Fibroblast of skin of scalp (primary cell): ENCODE measurements at places on chromosomes 1 and 21.
A peak's percentile ranks its signal among the peaks of the same experiment; 100 is the strongest.

- DNase-seq = no peak
Observed at GRCh38 chr1:70922196-70922595, 125.4 kb downstream of the PTGER3 start.

- peak; percentile 50 for DNase-seq
Observed at GRCh38 chr1:99268021-99268420, 3.7 kb downstream of the PLPPR4 start.

DNA sequence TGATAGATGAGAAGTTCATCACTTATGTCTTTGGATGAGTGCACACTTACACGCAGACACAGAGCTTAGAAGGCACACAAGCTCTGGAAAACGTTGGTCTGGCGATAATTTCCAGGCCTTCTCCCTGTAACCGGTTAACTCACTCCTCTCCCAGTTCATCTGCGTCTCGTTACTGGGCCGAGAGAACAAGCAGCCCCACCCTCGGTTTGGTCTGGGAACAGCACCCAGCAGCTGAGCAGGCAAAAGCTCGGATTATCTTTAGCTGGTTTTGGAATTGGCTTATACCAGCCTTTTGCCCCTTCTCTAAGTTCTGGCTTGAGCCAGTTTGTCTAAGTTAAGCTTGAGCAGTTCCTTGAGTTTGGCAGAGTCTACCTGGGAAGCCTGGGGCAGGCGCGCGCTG is 27.3 kb upstream of the COL6A1 start:
- DNase-seq = peak; percentile 63

- DNase-seq = no peak
Observed at GRCh38 chr1:36872858-36873257, 161.5 kb downstream of the GRIK3 start.

DNA sequence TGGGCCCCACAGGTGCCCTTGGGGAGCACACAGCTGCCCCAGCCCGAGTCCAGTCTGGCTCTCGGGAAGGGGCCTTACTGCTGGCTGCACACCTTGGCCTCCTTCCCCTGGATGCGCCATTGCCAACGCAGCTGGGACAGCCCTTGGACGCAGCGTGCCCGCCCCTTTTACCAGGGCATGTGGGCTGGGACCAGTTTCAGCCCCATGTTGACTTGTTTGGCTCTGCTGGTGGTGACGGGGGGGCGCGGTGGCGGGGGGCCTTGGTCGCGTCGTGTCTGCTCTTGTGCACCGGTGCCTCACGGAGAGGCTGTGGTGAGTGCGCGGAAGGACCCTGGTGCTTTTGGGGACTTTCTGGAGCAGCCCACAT is 19.6 kb downstream of the SKI start:
- no peak for DNase-seq

DNA sequence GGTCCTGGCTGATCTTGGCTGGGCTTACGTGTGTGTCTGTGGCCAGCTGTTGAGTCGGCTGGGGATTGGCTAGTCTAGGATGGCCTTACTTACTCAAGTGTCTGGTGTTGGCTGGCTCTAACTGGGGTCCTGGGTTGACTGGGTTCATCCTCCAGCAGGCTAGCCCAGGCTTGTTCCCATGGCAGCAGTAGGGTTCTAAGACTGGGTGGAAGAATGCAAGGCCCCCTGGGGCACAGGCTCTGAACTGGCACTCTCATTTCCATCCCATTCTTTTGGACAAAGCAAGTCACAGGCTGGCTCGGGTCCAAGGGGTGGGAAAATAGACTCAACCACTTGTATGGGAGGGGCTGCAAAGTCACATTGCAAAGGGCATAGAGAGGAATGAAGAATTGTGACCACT is 7.9 kb upstream of the OPRD1 start:
- DNase-seq = no peak

GRCh38 chr1:98002288-98002687 is 81.5 kb upstream of the DPYD start:
- no peak for DNase-seq

DNA sequence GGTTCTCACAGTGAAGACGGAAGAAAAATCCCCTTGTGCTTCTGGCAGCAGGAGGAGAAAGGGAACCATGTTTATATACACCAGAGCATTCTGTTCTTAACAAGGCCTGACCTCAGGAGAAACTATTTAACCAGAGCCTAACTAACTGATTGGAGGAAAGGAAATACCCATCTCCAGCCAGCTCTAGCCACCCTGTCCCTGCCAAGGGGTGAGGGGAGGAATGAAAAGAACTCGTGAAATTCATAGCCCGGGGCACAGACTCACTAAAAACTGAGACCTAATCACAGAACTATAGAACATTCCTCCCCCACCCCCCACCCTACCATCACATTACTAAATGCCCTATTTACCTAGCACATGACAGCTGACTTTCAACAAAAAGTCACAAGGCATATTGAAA is 65.0 kb downstream of the KCNH1 start:
- peak; percentile 40 for DNase-seq

DNA sequence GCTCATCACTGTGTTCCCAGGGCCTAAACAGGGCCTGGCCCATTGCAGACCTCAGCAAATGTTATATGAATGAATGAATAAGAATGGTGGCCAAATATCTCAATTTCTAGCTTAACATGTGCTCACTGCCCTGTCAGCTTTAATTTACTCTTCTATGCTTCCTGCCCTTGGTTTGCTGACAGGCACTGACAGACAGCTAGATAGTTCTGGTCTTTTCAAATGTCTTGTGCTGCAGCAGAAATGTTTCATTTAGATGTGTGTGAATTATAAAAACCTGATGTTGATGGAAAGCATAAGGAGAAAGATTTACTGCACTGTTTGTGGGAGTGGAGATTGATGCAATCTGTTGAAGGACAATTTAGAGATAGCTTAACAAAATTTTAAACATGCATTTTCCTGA is 48.9 kb downstream of the LPAR3 start:
- DNase-seq = no peak

- DNase-seq = no peak
Observed at GRCh38 chr1:96076589-96076988, 645.0 kb upstream of the PTBP2 start.

DNA sequence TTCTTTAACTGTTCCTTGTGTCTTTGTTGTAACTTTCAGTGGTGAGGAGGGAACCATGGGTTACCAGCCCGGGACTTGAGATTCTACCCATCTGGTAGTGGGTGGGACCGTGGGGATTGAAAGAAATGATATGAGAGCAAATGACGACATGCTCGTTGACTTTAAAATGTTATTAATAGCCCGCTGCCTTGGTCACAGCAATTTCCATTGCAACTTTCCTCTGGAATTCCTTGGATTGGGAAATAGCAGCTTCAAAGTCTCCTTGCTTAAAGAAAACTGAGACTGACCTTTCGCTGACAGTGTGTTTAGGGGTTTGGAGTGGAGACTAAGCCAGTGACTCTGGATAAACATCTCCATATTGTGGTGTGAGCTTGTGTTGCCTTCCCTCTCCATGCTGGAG is 44.2 kb upstream of the MARK1 start:
- DNase-seq = no peak

DNA sequence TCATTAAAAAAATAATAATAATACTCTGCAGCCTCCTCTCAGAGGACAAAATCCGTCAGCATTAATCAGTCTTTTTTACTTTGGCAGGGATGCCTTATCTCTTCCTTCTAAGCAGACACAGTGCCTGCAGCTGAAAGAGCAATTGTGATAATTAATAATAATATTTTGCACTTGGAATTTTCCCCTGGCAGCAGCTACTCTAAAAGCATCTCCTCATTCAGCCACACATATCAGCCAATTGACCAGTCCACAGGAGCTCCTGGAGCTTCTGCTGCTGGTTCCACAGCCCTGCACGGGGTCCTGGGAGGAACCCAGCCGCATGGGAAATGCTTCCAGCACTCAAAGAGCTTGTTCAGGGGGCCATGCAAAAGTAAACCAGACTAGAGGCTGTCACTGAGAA is 31.0 kb upstream of the VWA5B1 start:
- DNase-seq = no peak

GRCh38 chr1:3831689-3832088 is 25.3 kb downstream of the CEP104 start:
- no peak for DNase-seq

DNA sequence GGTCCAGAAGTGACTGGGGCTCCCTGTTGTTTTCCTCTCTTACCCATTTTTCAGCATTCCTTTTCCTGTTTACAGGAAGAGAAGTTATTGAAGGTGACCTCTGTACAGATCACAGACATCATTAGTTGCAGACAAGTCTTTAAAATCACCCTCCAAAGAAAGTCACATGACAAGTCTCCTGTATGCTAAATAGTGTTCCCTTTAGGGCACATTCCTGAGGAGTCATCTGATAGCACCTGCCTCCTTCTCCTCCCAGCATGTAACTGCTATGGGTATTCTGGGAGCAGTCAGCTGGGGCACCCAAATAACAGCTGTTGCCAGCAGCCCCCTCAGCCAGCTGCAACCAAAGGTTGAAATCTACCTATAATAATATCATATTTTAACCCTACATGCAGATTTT is 200.6 kb downstream of the PTGER3 start:
- no peak for DNase-seq

GRCh38 chr1:25673962-25674806 is 57.6 kb downstream of the MAN1C1 start:
- no peak for DNase-seq

- DNase-seq = peak; percentile 64
Observed at GRCh38 chr1:55725378-55725777, 510.2 kb upstream of the USP24 start.

DNA sequence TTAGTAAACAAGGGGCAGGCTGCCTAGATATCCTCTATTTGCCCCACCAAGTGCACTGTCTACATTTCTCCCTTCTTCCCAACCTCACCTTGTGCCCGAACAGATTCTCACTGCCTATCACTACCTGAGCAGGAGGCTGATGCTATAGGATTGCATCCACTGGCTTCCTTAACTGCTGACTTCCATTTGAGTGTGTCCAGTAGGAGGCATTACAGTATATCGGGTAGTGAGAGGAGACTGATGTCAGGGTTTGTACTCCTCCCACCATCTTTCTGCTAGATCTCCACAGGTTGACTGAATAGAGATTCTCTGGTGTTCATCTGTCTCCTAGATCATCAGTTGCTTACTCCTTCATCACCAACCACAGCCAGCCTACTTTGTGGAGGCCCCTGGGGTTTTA is 796.3 kb downstream of the LRRIQ3 start:
- no peak for DNase-seq

- no peak for DNase-seq
Observed at GRCh38 chr1:114564141-114564540, 17.3 kb downstream of the BCAS2 start.

- no peak for DNase-seq
Observed at GRCh38 chr1:22738069-22738435, 27.4 kb downstream of the EPHB2 start.

DNA sequence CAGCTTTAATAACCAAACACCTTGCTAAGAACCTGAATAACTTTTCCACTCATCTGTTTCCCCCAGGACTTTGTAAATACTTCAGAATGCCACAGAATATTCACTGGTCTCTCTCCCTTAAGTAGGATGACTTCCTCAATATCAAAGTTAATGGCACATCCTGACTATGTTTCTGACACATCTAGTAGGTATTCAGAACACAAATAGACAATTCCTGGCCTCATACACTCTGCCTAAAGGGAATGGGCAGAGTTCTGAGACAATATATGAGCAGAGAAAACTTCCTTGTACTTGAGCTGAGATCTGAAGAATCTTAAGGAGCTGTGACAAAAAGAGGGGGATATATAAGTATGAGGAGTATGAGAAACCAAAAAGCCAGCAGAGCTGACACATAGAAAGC is 34.8 kb downstream of the ANKRD13C start:
- DNase-seq = peak; percentile 81

DNA sequence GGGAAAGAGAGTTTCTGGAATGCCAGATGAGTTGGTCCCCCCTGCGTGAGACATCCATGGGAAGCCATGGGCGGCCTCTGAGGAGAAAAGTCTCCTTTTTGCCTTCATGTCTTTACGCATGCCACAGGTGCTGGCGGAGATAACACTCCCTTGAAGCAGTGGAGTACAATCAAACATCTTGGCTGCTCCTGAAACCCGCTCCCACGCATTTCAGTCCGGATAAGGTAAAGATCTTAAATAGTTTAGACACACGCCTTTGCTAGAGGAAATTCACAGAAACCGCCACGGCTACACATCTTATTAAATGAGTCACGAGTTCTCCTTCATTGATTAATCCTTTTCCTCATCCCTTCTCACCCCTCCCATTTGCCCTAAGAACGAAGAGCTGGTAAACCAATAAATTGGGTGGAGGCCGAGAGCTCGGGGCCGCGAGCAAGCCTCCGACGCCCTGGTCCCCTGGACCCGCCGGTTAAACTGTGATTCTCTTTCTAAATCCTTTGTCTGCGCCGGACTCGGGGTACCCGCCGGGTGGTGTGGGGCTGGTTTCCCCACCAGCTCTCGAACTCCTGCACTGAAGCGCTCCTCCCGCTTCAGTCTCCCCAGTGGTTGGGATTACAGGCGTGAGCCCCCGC is 6.6 kb upstream of the ZNF669 start:
- peak; percentile 6 for DNase-seq

DNA sequence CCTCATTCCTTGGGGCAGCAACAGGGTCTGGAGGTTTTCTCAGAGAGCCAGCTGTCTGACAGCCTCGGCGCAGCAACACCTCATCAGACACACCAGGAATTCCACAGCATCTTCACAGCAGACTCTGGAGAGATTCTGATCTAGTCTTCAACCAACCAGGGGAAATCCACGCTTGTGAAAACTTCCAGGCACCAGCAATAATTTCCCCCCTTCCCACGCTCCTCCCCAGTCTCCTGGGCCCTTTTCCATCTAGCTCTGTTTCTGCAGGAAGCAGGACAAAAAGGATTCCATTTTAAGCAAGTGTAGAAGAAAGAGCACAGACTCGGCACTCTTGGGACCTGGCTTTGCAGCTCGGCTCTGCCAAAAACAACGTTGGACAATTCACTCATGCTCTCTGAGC is 44.3 kb upstream of the CAPZB start:
- no peak for DNase-seq

DNA sequence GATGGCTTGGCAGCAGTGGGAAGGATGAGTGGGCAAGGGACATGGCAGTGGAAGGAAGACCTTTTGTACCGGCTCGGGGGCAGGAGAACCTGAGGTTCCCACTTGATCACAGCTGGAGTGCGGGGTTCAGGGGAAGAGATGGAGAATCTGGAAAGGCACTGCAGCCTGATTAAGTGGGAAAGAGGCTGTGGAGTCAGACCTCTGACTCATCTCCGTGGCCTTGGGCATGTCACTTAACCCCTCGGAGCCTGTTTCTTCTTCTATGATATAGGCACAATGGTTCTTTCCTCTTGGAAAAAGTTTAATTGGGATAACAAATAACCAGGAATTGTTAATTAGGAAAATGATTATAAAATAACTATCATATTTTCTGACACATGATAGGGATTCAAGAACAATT is 13.1 kb upstream of the TMEM61 start:
- DNase-seq = no peak

DNA sequence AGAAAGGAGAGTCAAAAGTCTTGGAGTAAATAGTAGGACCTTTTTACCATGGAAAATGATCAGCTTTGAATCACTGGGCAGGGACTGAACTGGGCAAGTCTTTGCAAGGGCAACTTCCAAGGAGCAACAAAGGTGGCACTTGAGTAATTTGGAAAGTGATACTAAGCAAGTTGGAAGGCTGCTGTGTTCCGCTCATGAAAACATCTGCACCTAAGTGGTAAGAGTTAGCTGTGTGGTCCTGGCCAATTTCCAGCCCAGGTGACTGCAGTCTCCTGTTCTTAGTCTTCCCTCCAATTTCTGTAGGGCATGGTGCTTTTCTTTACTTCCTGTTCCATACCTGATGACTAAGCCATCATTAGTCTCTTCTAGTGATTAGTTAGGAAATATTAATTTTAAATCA is 35.5 kb upstream of the PRDM2 start:
- no peak for DNase-seq

- no peak for DNase-seq
Observed at GRCh38 chr1:235809688-235810397, 56.9 kb downstream of the LYST start.

GRCh38 chr1:118989878-118990378 is 1.8 kb upstream of the TBX15 start:
- DNase-seq = peak; percentile 93
